ENCODE measurements at places on chromosomes 7 and 10.

GRCh38 chr10:100021322-100021721, 11.6 kb upstream of the DNMBP start:
- no peak for DNase-seq

GRCh38 chr7:74030861-74031260, 2.9 kb downstream of the ELN start:
- no peak for DNase-seq

GRCh38 chr7:148115308-148115707, 475.3 kb upstream of the C7orf33 start:
- no peak for DNase-seq

- no peak for DNase-seq
These were observed 43.5 kb downstream of the KMT2C start for GRCh38 chr7:152392254-152392653.

DNA sequence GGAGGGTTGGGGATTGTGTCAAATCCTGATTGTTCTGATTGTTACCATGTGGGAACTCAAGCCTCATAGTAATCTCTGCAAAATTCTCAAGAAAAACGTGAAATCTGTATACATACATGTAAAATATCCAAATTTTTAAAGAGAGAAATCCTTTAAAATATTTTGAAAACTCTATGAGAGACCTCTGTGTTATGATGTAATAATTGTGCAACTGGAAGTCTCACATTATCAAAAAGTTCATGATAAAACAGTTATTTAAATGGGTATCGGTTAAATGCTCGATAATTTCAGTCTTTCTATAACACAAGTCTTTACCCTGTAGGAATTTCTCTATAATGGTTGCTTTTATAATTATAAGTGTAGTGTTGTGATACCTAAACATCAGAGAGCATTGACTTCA, 95.5 kb downstream of the TMEM26 start:
- no peak for DNase-seq

- no peak for DNase-seq
These were observed 71.5 kb upstream of the FAM13C start for GRCh38 chr10:59433720-59434428.

- peak; percentile 66 for DNase-seq
These were observed 4.2 kb upstream of the RPEL1 start for GRCh38 chr10:103241262-103242011.

DNA sequence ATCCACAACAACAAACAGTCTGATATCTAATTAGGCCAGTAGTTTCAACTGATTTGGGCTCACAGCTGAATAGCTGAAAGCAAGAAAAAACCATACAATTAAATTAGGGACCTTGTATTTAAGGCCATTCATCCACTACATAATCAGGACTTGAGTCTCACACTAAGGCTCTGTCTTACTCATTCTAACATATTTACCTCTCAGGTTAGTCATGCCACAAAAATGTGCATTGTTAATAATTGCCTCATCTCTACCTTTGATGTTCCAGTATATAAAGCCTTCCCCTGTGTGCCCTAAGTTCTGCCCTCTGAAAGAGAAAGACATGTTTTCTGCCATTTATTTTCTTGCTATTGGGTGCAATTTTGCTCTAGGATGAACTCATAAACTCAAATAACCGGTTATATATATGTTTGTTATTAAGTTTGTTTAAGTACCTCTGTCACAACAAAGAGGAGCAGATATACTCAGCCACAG, 5.3 kb upstream of the C1GALT1 start:
- DNase-seq, result no peak

DNA sequence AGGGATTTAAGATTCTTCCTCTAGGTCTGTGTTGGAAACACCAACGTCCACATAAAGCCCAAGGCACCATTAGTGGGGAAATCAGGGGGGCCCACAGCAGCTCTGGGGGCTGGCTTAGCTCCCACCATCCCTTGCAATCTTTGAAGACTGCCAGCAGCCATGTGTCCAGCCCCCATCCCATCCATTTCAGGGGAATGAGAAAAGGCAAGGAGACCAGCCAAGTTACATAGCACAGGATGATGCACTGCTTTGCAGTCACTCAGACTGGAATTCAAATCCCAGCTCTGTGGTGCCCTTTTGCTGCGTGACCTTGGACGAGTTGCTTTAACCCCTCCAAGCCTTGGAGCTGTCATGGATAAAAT, 108.9 kb upstream of the ZMIZ1 start:
- no peak for DNase-seq

GRCh38 chr7:128781126-128781525, 5.5 kb upstream of the OPN1SW start:
- no peak for DNase-seq

DNA sequence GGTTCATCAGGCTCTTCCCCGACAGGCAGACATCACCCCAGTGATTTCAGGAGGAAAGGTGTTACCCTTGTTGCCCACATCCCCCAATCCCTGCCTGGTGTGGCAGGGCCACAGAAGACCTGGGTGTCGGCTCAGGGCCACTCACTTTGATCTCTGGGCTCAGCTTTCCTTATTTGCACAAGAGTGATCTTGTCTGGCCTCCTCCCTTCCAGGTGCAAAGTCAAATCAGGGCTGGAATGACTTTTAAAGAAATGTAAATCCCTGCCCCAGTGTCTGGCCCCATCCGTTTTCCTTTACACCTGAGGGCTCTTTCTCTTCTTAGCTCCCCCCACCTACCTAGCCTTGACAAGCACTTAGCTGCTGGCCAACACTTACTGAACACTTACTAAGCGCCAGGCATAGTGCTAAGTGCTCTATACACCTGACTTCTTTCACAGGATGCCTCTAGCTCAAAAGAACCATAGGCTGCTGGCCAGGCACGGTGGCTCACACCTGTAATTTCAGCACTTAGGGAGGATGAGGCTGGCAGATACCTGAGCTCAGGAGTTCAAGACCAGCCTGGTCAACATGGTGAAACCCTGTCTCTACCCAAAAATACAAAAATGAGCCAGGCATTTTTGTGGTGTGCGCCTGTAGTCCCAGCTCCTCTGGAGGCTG, 979 bp upstream of the NODAL start:
- DNase-seq, result no peak

- no peak for DNase-seq
These were observed 22.9 kb upstream of the GPR22 start for GRCh38 chr7:107446988-107447387.

DNA sequence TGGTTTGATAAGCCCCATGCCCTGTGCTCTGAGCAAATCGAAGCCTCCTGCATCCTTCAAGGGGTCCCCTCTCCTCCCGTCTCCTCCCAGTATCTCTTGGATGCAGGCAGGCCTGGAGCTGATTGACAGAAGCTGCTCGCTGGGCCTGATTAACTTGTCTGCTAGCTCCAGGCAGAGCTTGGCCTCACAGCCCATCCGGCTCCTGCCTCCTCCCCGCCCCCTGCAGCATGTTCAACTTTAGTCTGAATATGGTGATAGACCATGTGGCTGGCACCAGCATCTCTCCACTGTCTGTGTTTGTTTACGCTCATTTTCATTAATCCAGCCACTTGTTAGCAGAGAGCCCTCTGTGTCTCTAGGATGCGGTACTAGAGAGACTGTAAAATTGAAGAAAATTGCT, 432.2 kb downstream of the DPP6 start:
- no peak for DNase-seq

DNA sequence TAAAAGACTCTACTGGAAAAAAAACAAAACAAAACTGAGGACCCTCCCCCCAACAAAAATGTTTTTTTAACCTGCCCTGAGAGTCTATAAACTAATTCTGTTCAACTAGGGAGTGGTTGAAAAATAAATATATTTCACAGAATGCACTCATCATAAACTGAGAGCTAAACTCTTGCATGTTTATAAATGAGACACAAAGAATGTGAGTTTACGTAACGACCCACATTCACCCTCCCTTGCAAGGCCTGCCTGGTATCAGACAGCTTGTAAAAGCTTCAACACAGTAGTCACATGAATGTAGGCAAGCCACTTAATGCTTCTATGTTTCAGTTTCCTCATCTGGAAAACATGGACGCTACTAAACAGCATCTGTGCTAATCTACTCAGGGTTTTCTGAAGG, 50.3 kb downstream of the JAZF1 start:
- no peak for DNase-seq

DNA sequence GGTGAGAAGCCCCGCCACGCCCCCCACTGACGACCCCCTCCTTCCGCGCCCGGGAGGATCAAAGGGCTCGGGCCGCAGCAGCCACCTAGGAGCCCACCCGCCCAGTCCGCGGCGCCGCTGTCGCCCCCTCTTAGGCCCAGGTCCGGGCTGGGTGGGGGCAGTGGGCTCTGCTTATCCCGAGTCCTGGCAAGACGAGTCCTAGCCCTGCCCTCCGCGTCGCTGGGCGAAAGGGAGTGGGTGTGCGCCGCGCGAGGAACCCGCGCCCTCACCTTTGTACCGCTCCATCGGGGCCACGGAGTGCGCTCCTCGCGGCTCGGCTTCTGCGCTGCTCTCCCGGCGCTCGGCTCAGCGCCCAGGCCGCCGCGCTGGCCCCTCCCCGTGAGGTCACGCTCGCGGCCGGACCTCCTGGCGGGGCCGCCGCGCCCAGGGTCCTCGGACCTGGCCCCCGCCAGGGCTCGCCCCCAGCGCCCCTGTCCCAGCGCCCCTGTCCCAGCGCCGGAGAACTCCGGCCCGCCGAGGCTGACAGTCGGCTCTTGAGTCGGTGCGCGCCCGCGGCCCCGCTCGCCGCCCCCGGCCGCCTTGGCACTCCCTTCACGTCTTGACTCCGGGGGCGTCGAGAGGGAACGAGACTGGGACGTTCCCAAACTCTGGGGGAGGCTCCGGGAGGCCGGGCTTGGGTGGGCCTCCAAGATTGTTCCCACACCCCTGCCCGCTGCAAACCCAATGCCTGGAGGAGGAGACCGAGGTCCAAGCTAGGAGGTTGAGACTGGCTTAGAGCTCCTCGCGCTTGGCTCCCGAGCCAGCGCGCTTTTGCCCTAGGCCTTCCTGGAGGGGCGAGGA, at the start of gene AFAP1L2:
TSS of gene AFAP1L2 (minus strand) at position 332 of the 840 bp plus-strand sequence. CDS start at position 285, 47 bp downstream.
- DNase-seq, result no peak

DNA sequence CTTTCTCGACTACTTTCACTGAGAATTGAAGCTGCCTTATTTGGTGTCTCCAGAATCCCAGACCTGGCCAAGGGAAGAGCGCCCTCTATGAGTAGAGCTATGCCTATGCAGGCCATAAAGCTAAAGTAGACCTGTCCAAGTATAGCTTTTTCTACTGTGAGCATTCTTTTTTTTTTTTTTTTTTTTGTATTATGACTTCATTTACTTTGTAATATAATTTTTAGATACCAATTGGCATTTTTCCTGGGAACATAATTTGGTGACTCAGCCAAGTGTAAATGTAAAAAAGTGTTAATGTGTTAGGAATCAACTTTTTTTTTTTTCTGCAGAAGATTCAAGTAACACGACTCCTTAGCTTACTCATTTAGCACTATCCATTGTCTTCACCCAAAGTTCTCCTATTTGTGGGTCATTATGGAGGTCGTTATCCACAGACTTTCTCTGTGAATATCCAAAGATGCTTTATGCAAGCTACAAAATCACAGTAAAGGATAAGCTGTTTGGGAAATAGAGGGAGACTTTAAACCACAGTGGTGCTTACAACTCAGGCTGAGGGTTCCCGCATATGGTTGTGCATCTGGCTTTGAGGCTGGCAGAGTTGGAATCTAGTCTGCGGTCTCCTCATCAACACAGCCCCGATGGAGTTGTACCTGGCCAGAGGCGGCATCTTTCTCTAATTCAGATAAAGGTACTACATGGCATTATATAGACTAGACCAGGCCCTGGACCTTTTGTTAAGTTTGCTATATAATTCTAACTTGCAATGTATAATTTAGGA, 1040.2 kb upstream of the SORCS1 start:
- DNase-seq, result peak; percentile 30

- no peak for DNase-seq
These were observed 398.9 kb upstream of the GALNT17 start for GRCh38 chr7:70733090-70733489.

DNA sequence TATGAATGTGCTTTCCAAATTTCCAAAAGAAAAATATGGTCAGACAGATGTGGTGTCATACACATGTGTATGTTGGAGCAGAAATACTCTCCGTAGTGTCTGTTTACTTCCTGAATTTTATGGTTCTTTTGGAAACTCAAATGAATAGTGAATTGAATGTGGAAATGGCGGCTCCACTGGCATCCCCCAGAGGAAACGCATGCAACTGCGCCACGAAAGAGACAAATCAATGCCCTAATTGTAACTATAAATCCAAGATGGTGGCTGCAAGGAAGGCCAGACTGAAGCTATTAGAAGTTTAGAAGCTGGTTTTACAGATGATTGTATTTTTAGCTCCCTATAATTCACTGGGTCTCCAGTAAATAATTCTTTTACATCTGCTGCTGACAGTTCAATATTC, 246.7 kb downstream of the FGFR2 start:
- no peak for DNase-seq

- DNase-seq, result no peak
These were observed 95.7 kb downstream of the CABCOCO1 start for GRCh38 chr10:61758433-61758832.

DNA sequence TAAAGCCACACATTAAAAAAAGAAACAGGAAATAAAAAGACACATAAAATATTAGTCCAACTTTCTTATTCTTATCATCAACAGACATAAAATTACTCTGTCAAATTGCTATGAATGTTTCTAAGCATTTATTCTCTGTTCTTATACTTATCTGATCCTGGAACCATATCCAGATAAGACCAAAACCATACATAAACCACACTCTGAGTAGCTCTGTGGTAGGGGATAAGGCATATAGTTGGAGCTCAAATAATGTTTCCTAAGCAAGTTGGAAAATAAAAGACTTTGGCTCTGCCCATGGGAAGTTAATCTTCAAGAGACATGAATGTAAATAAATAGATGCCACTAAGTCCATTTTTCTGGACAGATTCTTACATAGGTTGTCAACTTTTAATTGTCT, 103.1 kb upstream of the PLXDC2 start:
- DNase-seq, result peak; percentile 37

GRCh38 chr7:29177963-29178600, 16.5 kb upstream of the CHN2 start:
- peak; percentile 90 for DNase-seq

GRCh38 chr7:49174396-49174795, 250.0 kb downstream of the CDC14C start:
- no peak for DNase-seq

DNA sequence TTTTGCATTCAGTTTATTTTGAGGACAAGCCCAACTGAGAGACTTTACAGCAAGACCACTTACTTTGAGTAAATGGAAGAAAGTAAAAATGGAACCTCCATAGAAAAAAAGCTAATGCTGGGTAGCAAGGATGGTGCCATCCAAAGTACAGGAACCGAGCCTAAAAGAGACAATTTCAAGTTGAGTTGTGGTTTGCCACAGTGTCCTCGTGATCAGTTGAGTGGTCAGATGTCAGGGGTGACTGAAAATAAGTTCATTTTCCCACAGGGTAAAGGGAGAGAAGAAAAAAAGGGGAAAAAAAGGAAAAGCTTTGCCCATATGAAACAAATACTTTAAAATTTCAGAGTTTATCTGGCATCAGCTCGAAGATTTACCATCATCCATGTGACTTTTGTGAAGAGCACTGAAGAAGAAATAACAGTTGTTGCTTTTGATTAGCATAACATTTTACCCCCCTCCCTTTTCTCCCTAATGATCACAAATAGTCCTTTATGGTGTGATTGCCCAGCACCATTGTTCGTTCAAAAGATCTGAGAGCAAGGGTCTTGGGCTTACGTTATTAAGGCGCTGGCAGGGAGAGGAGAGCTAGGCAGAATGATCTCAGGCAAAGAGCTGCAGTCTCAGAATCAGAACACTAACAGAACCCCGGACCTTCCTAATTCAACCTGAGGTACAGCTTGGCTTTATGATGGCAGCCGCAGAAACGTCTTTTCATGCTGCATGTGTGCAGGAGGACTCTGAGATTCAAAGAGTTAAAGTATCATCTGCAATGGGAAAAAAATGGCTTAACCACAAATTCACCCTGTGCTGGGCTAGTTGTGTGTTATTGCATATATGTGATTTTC, 338.1 kb downstream of the RNLS start:
- no peak for DNase-seq

All from common myeloid progenitor, CD34-positive (primary cell).